Naive thymus-derived CD8-positive, alpha-beta T cell (primary cell): ENCODE measurements at places on chromosomes 3 and 15. TPM values are rescaled to one million over a fixed set of nuclear protein-coding genes. Genes with fewer than 3 reads are reported as not detected.

DNA sequence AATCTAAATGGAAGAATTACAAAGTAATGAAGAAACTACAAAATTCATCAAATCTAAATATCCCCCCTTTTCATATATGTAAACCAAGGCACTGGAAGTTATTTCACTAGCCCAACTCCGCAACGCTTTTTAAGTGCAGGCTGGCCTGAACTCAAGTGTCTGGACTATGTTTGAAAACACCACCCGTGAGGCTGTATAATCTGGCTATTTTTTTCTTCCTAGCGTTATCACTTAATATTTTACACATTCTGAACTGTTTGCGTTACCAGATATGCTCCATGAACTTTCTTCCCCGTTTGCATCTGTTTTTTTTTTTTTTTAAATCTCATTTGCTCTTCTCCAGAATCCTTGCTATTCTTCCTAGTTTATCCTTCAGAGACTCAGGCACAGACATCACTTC, 619.5 kb upstream of the CBLB start:
- no peak for DNase-seq

GRCh38 chr15:69141833-69142232, 18.6 kb upstream of the GLCE start:
- DNase-seq: no peak

- no peak for DNase-seq
Measured at GRCh38 chr15:69730281-69731080, 277.9 kb downstream of the RPLP1 start.

DNA sequence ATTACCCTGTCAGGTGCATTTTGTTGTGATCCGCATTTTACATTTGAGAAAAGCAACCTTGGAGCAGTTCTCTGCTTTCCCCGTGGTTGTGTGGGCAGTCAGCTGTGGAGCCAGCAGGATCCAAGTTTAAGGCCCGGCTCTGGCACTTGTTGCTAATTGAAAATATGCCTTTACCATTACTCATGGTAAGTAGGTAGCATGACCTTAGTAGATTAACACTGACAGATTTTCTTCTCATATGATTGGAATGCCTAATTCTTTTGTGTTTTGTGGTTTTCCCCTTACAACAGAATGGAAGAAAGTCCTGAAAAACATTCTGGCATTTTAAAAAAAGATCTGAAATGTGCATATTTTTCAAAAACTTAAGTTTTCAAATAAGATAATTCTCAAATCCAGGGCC, 246.5 kb upstream of the LRRN1 start:
- DNase-seq: no peak

DNA sequence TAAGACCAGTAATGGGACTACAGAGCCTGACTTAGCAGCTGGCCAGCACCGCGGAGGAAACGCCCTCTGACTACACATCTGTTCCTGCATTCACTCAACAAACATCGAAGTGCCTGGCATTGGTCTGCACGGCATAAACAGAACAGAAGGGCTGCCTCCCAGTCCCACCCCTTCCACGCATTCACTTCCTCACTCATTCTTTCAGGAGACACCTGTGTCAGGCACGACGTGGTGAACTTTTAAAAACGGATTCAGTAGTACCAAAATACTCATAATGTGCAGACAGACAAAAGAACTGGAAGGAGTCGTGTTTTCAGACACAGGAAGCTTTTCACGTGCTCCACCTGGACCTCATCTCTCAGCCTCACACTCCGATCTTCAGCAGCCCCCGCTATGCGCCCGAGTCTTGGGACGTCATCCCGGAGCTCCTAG, 123.3 kb downstream of the XXYLT1 start:
- no peak for DNase-seq

DNA sequence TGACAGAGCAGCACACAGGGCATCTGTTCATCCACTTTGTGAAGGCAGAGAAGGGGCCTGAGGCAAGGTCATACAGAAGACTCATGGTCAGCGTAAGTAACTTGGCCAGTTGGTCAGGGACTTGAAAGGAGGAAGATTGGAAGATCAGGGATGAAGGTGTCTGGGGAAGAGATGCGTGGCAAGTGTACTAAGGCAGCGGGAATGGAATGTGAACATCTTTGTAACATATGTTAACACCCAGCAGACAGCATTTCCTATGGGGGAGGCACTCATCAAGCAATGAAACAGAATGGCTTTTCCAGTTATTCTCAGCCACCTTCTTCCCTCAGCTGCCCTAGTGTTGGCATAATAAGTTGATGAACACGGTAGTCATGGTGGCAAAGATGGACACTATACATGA, 7.8 kb upstream of the RFC4 start:
- DNase-seq: no peak

- no peak for DNase-seq
Measured at GRCh38 chr3:66370179-66370578, 130.6 kb downstream of the LRIG1 start.

DNA sequence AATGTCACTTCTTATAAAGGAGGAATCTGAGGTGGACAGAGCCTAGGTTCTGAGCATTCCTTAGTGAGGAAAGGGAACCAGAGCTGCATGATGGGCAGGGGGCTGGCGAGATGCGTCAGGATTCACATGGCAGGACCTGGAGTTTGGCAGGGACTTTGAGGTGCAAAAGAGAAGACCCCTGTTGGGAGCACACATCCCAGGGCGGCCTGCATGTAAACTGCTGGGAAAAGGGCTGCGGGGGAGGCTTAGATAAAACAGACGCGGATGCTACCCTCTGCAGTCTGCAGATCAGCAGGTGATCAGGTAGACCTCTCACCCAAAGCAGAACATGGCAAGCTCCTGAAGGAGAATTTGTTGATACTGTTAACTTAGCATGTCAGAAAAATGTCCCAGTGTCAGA, 168.4 kb downstream of the VGLL4 start:
- no peak for DNase-seq

DNA sequence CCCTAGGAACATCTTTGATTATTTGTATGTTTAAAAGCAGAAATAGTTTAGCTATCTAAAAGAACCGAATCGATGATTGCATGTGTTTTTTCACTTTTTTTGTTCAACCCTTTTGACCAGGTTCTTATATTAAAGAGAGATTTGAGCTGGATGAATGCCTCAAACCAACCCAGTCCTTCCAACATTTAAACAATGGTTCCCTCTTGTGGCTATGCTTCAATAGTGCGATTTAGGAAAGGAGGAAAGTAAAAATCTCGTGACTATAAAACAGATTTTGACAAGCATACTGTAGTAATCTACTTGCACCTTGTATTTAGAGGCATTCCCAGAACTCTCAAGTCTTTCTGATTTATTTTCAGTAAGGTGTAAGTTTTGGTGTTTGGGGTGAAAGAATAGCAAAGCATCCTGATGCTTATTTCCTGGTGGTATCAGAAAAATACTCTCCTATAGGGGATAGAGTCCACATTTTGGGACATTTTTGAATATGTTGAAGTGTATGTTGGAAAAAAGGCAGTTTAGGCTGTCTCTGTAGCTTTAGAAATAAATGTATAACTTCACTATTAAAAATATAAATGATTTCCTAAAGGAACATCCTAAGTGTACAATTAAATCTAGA, 159.6 kb upstream of the KCNH8 start:
- peak; percentile 62 for DNase-seq

GRCh38 chr3:52450489-52451236, 3.2 kb downstream of the TNNC1 start:
- no peak for DNase-seq

DNA sequence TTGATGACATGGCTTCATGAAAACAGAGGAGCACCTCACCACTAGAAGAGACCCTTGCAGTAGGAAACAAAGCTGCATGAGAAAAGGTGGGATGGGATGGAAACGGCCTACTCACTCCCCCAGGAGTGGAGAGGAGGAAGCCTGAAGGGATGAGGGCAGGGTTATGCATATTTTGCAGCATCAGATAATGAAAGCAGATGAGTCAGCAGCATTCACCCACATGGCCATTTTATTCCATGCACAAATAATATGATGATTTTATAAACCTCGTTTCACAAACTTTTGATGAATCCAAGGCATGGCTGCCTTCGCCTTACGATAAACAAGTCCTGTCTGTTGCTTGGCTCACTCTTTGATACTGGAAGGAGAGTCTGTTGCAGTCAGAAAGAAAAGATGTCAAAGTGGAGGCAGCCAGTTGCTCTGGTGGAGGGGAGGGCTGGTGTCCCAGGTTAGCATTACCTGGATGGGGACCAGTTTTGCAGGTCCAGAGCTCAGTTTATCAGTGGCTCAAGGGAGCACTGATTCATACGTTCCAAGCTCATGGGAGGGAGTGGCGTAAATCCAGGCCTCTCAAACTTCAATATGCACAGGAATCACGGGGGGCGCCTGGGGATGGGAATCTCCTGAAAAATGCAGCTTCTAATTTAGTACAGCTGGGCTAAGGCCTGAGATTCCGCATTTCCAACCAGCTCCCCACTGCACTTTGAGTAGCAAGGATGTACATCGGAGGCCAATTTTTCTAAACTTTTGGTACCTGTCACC, 9.2 kb upstream of the EHD4 start:
- DNase-seq: no peak

GRCh38 chr15:73982222-73982962, 9.7 kb downstream of the STOML1 start:
- DNase-seq: peak; percentile 46

DNA sequence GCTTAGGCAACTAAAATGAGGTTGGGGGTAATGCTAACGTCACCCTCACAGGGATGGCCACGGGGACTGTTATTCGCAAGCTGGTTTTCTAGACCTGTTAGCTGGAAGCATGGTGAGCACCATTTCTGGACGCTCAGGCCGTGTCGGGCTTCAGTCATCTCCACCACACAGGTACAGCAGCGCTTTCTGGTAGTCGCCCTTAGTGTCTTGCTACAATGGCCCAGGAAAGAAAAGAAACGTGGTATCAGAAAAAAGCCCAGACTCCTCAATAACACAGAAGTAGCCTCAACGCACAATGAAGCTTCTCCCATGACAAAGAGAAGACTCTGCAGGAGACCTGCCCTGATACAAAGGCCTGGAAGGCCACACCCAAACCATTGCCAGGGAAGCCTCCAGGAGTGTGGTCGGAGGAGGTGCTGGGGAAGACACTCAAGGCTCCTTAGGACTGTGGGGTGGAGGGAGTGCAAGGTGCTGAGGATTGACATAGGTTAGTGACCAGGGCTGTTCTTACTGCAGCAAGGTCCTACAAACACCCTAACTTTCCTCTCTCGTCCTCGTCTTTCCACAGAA, 50.2 kb downstream of the ANXA2 start:
- no peak for DNase-seq

DNA sequence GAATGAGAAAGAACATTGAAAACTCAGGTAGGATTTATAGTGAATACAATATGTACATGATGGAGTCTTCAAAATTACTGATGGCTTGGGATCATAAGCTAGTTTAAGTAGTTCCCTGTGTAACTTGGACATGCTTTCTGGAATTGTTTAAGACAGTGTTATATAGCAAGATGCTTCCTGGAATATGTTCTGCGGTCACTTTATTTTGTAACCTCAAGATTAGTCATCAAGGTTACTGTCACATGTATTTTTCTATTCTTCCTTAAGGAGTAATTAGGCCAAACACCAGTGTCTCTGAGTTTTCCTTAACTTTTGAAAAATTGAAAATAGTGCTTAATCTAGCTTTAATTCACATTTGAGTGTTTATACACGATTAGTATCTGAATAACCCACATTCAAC, 760.3 kb upstream of the ARRDC4 start:
- no peak for DNase-seq

DNA sequence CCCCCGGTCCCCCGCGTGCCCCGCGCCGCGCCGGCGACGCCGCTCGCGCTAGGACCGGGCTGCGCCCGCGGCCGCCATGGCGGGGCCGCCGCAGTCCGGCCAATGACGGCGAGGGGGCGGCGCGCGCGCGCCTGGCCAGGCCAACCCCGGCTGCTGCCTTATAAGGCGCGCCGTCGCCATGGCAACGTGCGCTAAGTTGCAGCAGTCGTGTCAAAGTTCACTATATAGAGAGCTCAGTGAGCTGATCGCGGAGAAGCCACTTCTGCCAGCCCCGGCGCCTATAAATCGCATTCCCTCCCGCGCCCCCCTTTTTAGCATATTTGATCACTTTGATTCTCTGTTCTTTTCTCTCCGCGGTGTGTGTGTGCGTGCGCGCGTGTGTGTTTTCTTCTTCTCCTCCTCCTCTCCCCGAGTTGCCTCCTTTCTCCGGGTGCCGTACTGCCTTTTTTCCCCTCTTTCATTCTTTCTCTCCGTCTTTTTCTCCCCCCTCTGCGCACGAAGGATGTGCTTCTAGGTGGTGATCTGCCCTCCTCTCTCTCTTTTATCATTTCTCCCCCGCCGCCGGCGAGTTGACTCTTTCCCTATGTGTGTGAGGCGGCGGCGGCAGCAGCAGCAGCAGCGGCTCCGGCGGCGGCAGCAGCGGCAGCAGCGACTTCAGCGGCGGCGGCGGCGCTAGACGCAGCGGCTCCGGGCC, at the start of gene NR2F2:
TSS of gene NR2F2 (plus strand) at position 251 of the 694 bp plus-strand sequence. CDS start 1,406 bp downstream, outside the sequence.
- DNase-seq: no peak

DNA sequence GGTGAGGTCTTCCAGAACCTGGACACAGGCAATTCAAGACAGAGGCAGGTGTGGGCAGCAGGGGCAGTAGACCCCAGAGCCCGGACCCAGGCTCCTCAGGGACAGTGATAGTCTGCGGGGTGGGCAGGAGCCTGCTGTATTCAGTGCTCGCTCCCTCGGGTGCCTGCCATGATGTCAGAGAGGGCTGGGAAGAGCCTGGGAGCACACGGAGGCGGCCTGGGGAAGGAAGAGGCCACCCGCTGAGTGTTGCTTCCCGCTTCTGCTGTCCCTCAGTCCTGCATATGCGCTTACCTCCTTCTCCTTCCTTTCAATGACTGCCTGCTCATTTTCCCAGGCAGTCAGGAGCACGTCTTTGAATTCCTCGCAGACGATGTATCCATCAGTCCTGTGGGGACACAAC, 22.8 kb downstream of the TMEM43 start:
- no peak for DNase-seq

DNA sequence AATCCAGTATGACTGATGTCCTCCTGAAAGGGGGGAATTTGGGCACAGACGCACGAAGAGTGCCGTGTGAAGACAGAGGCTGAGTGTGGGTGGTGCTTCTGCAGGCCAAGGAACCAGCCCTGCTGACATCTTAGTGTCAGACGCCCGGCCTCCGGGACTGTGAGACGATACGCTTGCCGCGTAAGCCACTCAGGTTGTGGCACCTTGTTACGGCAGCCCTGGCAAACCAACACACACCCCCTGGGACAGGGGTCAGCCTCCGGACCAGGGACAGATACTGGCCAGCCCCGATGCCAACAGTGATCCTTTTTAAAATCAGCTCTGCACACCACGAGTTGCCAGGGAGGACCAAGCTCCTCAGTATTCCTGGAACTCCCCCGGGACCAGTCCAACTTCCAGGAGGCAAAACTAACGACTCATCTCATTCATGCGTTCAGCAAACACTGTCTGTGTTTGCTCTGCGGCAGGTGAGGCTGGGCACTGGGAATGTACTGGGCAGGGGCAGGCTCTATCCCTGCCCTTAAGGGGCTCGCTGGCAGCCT, 21.2 kb upstream of the PIGZ start:
- no peak for DNase-seq

STOML1 gene
- 10.8 TPM for total RNA-seq

SPATA12 gene
- total RNA-seq: not detected

KLHL25 gene
- total RNA-seq: 7.5 TPM

OR5K2 gene
- total RNA-seq: not detected

U2SURP gene
- total RNA-seq: 168 TPM

CCDC39 gene
- total RNA-seq: 1.1 TPM

CCDC13 gene
- total RNA-seq: 0.73 TPM

LEKR1 gene
- total RNA-seq: 3.0 TPM

GJD2 gene
- not detected for total RNA-seq
